Bronchial smooth muscle cell (primary cell): ENCODE measurements at places on chromosomes 7 and 10. TPM values are rescaled to one million over a fixed set of nuclear protein-coding genes. Genes with fewer than 3 reads are reported as not detected.

SCART1 gene
- total RNA-seq, result 3.7 and 4.7 TPM in 2 replicates

PNLIPRP2 gene
- total RNA-seq, result not detected in 2 replicates

NPFFR1 gene
- under 0.01 TPM in 1 of 2 replicates, not detected in the other for total RNA-seq

EFCAB10 gene
- total RNA-seq, result under 0.01 TPM in 1 of 2 replicates, not detected in the other

BLNK gene
- total RNA-seq, result 0.09 and 0.16 TPM in 2 replicates

VAX1 gene
- not detected in 2 replicates for total RNA-seq

KIAA1217 gene
- 0.26 and 1.4 TPM in 2 replicates for total RNA-seq

TMEM213 gene
- not detected in 2 replicates for total RNA-seq

ACTL6B gene
- total RNA-seq, result not detected in 2 replicates

ADCK2 gene
- total RNA-seq, result 19.2 and 20.5 TPM in 2 replicates

ZNF736 gene
- 5.8 and 8.8 TPM in 2 replicates for total RNA-seq
